Liver (tissue), 10 donors: ENCODE measurements at places on chromosomes 12 and 14.

- DNase-seq, result no peak
Observed at GRCh38 chr12:117695956-117696355, 272.8 kb downstream of the KSR2 start.

GRCh38 chr12:105852951-105853350 lies 285.8 kb downstream of the NUAK1 start:
- no peak for DNase-seq

- DNase-seq, result peak; percentile 57
Observed at GRCh38 chr14:68781161-68782021, 11.5 kb downstream of the ZFP36L1 start.

DNA sequence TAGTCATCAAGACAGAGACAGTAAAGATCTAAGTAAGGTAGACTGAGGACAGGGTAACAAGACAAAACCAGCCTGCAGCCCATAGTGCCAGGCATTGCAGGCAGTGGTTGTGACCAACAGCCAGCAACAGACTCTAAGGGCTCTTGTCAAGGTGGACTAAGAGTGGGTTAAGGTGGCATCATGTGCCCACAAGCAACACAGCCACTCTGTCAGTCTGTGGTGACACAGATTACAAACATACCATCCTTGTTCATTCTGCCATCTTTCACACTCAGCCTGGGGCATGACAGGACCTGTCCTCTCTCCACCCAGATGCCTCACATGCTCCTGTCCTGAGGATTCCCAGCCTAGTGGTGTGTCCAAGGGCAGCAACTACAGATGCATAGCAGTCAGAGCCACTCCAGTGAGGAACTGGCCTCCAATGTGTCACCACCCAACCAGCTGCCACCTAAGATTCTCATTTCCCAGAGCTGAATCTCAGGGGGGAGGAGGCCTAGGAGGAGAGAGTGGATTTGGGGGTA lies 28.3 kb downstream of the VDR start:
- DNase-seq, result no peak

GRCh38 chr12:108622421-108622820 lies 11.3 kb downstream of the SELPLG start:
- DNase-seq, result no peak

GRCh38 chr12:4779749-4780148 lies 59.5 kb downstream of the GALNT8 start:
- DNase-seq, result no peak

DNA sequence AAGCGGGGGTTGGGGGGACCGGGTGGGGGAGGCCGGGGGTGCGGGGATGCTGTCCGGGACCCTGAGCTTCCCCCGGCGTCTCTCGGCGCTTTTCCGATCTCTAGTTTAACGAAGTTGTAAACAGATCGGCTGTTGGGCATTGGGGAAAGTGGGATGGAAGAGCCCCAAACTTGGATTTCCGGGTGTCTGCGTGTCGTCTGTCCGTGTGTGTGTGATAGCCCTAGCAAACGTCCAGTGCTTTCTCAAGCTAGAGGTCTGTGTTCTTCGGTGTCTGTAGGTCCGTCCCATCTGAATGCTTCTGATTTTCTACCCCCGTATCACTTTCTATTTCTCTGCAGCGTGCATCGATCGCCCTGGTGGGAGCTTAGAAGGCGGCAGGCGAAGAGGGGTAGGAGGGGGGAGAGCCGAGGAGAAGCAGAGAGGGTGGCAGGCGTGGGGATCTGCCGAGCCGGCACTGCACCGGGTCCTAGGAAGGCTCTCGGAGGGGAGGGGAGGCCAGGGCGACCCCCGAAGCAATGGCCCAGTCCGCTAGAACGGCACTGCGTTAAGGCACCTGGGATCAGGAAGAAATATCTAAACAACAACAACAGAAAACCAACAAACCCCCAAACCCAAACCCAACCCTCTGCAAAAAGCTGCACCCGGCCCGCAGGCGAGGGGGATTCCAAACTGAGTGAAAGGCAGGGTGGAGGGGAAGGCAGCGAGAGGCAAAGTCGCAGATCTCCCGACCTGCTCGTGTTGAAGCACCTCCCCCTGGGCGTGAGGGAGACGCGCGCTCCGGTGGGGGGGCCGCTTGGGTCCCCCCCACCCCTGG lies 1.0 kb downstream of the KCNA1 start:
- DNase-seq, result no peak

DNA sequence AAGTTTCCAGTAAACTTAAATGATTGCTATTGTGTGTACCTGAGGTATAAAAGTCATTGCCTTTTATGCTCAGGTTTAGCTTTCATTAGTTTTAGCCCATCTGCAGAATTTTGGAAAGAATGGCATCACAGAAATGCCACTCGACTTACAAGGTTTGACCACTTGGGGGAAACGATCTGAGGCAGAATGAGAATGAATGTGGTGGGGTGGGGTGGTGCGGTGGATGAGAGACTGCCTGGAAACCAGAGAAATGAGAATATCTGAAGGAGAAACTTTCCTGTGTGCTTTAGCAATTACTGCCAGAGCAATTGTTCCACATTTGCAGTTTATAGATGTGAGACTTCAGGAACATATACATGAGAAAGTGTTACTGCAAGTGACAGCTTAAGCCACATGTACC lies 225.4 kb upstream of the PDE3A start:
- DNase-seq, result no peak

DNA sequence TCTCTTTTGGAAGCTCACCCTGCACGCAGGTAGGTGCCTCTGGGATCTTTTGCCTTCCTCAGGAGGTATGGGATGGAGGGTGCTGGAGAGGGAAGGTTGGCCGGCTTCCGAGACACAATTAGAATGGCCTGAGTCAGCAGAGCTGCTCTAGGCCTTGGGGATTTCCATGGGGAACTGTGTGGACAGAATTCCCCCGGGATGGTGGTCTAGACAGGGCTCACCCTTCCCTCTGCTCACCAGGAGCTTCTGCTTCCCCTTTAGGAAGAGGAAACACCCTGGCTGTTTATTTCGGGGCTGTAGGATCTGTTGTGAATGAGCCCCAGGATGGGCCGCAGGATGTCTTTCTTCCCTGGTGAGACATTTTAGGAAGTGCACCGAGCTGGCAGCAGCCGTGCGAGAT lies 43.7 kb upstream of the TMED10 start:
- DNase-seq, result no peak

- no peak for DNase-seq
Observed at GRCh38 chr14:68263563-68264259, 444.1 kb downstream of the RAD51B start.

DNA sequence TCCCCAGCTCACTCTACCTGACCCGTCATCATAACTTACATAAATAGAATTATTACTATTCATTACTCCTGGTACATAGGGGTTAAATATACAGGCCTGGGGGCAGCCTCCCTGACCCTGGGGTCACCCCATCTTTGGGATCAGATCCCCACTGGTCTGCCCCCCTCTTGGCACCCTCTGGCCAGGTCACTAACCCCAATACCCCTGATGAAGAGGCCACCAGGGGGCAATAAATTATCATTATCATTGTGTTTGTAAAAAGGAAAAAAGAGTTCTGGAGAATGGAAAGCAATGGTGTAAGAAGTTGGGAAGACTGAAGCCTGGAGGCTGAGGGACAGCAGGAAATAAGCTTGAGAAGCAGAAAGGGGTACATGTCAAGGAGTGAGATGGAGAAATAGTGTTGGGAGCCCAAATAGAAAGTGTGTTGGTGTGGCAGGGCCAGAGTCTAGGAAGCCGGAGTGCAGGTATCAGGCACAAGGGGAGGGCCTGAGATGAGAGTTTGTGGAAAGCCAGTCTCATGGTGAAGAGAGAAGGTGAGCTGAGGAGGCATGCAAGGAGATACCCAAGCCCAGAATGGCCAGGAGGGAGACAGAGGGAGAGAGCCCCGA lies 6.1 kb upstream of the AAAS start:
- DNase-seq, result no peak
